Stimulated activated CD4-positive, alpha-beta T cell treated with anti-CD3 and anti-CD28 coated beads, Interleukin-2, amount 100 ng/mL, for 24 hours (primary cell): ENCODE measurements at places on chromosomes 6 and 20.

DNA sequence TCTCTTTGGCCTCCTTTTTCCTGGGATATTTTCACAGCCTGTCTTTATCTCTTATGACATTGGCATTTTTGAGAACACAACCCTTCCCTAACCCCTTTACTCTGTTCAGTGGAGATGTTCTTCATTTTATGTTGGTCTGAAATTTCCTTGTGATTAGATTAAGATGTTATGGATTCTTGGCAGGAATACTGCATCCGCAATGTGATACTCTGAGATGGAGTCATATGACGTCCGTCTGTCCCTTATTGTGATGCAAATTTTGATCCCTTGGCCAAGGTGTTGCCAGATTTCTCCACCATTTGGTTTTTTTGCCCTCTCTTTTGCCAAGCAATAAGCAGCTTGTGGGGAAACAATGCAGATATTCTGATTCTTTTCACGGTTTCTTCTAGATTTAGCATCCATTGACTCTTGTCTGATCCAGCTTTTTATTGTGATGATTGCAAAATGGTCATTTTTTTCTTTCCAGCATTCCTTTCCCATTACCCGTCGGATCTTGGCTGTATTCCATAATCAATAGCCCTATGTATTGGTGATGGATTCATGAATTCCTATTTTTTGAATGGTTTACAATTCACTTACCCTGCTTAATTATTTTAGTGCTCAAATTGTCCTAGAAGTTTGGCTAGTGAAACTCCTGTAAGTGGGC lies 85.1 kb downstream of the NCOA3 start:
- DNase-seq = no peak

GRCh38 chr6:11292594-11293236 lies 60.2 kb upstream of the NEDD9 start:
- no peak for DNase-seq

DNA sequence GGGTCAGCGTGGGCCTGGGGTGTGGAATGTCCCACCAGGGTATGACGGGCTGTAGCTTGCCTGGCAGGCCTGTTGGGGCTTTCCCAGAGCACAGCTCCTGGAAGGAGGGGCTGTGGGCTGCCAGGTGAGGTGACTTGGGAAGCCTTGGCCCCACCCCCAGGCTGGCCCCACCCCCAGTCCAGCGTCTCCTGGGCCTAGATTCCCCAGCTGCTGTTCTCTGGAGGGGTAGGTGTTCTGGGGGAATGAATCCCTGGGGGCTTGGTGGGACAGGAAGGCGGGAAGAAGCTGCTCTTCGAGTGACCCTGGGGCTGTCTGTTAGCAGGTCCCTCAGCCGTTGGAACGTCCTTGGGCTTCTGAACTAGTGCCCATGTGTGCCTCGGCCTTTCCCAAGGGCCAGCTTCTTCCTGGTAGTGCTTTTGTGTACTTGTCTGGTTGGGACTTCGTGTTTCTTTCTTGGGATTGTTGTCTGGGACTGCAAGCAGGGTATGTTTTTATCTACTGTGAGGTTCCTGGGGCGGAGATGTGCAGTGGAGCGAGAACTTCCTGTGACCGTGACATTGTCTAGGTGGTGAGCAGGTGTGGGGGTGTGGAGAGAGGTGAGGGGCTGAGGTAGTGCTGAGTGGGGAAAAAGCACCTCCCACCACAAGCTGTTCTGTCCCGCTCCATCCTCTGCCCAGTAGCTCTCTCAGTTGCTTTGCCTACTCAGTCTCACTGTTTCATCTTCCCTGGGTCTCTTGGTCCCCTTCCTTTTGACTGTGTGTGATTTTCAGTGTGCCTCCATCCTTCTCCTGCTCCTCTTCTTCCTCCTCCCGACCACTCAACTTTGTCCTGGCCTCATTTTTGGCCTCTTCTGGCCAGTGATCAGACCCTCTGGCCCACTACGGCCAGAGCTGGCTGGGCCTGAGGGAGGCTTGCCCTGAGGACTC lies 1.3 kb upstream of the DDR1 start:
- DNase-seq = no peak

DNA sequence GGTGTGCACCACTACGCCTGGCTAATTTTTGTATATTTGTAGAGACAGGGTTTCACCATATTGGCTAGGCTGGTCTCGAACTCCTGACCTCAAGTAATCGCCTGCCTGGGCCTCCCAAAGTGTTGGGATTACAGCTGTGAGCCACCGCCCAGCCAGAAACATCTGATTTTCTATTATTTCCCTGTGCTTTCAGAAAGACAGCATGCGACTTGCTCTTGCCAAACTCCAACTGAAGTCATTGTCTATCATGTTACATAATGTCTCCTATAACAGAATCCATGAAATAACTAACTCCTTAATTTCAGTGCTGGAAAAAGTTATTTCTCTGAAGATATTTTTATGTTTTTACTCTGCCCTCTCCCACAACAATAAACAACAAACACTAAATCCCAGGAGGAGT lies 8.5 kb downstream of the RMND1 start:
- DNase-seq = no peak

DNA sequence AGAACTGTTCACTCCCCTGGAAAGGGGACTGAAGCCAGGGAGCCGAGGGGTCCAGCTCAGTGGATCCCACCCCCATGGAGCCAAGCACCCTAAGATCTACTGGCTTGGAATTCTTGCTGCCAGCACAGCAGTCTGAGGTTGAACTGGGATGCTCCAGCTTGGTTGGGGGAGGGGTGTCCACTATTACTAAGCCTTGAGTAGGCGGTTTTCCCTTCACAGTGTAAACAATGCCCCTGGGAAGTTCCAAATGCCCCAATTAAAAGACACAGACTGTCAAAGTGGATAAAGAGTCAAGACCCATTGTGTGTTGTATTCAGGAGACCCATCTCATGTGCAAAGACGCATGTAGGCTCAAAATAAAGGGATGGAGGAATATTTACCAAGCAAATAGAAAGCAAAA lies 150.2 kb downstream of the LPA start:
- no peak for DNase-seq

- no peak for DNase-seq
Measured at GRCh38 chr6:36676141-36677058, 2.1 kb upstream of the CDKN1A start.

DNA sequence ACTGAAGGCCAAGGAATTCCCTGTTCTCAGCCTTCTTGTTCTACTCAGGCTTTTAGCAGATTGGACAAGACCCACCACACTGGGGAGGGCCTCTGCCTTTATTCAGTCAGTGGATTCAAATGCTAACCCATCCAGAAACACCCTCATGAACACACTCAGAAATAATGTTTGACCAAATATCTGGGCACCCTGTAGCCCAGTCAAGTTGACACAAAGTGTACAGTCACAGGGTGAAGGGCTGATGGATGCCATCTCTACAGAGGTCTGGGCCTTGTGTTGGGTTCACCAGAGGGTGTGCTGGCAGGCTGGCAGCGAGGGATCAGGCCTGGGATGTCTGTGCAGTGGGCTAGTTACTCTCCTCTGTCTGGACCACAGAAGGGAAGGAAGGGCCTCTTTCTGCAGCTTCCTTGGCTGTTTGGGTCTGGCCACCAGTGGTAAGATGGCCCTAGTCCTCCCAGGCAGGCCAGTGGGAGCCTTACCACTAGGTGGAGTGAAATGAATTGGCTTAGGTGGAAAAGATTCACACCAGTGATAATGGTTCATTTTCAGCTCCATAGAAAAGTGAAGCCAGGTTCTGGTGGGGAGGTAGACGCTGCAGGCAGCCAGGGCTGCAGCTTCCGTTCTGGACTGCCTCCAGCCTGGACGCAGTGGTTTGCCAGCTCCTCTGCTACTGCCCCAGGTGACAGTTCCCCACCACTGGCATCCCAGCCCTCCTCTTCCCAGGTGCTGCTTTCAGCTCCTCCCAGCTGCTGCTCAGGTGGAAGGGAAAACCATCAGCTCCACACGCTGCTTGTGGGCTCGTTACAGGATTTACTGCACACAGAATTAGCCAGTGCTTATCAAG lies 9.2 kb downstream of the TUBB2A start:
- DNase-seq = no peak
